Amygdala (tissue), 56 donors: ENCODE measurements at places on chromosomes 3 and 15.

DNA sequence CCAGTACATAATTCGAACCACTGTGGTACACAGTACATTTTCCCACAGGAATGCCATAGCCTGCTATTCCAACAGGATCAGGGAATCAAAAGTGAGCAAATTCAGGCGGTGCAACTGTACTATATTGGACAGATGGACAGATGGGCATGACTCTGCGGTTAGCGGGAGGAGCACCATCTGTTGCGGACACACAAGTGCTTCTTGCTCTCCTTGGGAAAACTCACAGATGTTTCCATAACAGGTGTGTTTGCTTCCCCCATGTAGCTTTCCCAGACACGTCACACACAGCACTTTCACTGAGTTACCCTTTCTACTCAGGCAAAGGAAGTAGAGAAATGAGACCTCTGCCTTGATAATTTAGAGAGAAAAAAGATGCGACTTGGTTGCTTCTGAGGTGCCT, 325.1 kb upstream of the THBS1 start:
- no peak for DNase-seq

DNA sequence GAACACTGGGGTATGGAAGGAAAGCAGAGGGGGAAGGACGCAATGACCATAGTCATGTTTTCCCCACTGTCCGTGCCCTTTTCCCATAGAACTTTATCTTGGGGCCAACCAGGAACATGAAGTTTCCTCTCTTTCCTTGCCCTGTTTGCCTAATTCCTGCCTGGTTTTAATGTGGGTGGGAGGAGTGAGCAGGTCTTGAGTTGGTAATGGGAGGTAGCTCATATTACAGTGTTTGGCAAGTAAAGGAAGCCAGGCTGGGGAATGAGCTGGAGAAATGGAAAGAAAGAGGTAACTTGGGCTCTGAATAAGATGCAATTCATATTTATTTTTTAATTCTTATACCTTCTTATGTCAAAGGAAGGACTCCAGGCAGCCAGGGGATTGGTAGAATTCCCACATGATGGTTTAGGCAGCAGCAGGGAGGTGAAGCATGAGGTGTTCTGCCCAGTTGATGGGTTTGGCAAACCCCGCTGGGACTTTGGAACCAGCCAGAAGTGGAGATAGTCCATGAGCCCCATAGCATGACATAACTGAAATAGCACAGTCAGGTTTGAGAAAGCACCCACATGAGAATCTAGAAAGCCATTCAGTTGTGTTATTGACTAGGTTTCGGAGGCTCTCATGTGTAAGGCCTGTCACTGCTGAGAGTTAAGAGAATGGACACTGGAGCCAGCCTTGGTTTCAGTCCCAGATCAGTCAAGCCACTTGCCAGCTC, 60.0 kb downstream of the CCK start:
- no peak for DNase-seq

DNA sequence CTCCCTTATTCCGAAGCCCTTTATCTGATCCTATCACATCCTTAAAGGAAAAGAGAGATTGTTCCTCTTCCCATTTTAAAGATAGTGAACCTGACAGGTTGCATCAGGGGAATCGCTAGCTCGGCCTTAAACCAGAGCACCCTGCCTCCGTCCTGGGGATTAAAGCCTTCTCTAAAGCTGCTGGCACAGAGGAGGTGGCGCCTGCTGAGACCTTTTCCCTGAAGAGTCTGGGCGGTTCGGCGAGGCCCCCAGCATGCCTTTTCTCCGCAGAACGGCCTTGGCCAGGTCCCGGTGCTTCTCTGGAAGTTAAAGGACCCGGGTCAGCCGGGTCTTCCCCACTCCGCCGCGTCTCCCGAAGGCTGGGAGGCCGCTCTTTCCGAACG, 593 bp downstream of the FAM219B start:
- no peak for DNase-seq

DNA sequence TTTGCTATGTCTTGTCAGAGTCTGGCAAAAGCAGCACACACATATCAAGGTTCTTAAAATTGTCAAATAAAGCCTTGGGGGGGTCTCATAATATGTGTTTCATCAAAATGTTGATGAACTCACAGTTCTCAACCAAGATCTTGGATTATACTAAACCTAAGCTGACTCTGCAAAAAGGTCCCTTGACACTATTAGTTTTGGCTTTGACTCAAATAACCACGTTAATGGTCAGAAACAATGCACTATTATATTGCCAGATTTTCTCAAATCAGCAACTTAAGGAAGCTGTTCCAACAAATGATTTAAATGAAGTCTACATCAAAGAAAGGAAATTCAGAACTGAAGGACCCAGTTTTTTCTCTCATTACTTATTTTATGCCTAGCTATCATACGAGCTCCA, 1063.9 kb downstream of the ROBO1 start:
- no peak for DNase-seq

GRCh38 chr3:113129168-113129567, 82.2 kb upstream of the BOC start:
- DNase-seq = no peak

GRCh38 chr3:30632065-30632464, 25.7 kb downstream of the TGFBR2 start:
- no peak for DNase-seq

GRCh38 chr3:14199641-14200040, 21.0 kb downstream of the LSM3 start:
- DNase-seq = no peak

GRCh38 chr3:160472344-160472743, 22.8 kb upstream of the TRIM59 start:
- DNase-seq = no peak

DNA sequence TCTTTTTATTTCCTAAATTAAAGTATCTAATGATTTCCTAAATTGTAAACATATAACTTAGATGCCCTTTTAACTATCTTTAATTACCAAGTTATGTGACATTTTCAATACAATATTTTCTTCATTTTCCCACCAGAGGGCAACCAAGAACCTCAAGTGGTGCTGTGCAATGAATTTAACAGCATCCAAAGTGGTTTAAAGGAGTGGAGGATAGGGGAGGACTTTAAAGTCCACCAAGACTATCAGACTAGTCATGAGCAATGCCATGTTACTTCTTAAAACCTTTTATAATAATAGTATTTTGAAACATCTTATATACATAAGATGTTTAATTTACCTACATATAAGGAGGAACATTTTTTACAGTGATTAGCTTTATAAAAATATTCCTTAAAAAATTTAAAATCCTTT, 74.4 kb downstream of the DLG1 start:
- DNase-seq = no peak

GRCh38 chr3:46187876-46188275, 20.2 kb downstream of the CCR1 start:
- no peak for DNase-seq

DNA sequence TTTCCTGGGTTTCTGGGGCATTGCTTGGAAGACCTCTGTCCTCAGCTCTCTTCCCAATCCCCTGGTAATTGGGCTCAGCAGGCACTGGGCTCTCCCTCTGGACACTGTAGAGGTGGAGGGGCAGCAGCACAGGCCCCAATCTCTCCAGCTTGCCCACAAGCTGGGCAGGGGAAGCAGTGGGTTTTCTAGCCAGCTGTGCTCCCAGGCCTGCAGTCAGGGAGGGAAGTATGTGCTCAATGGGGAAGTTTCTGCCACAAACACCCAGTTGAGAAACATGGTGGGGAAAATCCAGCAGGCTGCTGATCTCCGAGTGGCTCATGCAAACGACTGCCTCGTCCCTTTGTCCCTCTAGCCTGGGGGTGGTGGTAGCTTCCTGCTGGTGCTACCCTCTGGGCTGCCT, 12.8 kb upstream of the RFT1 start:
- no peak for DNase-seq

GRCh38 chr3:98811048-98811447, 47.9 kb downstream of the ST3GAL6 start:
- DNase-seq = no peak

- no peak for DNase-seq
Measured at GRCh38 chr3:10517627-10518026, 12.2 kb upstream of the ATP2B2 start.

DNA sequence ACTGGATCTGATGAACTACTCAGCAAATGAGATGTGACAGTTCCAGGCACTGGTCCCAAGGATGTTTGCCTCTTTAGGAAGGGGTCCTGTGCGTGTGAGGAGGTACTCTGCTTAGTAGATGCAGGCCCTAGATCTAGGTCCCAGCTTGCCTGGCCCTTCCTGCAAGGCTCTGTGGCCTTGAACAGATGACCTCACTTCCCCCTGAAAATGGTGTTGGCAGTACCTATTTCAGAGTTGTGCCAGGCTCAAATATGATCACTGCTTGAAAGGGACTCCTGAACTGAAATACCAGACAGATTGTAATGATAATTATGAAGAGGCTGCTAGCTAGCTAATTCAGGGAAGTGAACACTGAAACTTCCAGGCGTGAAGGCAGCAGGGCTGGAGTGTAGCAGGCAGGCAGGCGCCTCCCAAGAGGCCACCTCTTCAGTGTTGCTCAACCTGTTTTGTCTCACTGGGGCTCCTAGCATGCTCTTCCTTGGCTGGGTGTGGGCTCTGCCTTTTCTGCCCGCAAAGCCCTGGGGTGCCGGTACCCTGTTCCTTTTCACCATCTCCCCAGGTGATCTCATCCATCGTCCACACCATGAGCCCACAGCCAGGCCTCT, 24.1 kb upstream of the CPNE9 start:
- no peak for DNase-seq

GRCh38 chr3:86740751-86741150, 250.2 kb downstream of the VGLL3 start:
- no peak for DNase-seq

GRCh38 chr3:66265649-66266048, 44.8 kb downstream of the SLC25A26 start:
- DNase-seq = no peak

GRCh38 chr3:31562525-31562924, 29.8 kb downstream of the STT3B start:
- DNase-seq = no peak

DNA sequence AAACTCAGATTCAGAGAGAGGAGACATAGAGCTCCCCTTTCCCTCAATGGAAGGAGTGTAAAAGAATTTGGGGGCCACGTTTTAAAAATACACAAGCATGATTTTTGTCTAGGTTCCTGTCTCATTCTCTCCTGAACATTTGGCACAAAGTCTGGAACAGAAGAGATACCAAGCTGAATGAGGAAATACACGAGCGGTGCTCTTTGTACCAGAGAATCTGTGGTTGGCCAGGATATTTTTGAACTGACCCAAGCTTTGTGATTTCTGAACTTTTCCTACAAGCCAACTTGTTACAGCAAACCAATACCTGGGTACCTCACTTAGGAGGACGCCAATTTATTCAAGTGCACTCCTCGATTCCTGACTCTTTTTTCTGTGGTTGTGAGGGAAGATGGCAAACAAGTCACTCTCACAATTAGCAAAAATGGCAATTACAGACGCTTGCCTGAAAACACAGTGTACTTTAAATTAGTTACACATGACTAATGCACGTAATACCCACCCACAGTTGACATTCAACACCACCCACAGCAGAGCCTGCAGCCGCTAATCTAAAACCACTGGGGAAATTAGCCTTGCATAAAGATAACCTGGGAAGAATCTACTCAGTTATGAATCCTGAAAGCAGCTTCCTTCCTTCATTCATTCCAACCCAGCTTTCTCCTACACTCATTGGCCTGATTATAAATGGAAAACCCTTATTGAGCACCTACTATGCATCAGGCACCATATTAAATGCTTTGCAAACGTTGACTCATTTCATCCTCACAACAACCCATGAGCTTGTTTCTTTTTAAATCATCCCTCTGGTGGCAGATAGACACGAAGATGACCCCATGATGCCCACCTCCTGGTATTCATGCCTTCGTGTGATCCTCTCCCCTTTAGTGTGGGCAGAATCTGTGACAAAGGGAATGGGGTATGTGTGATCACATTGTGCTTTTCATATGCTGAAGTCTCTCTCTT, 293.5 kb downstream of the KBTBD8 start:
- no peak for DNase-seq

DNA sequence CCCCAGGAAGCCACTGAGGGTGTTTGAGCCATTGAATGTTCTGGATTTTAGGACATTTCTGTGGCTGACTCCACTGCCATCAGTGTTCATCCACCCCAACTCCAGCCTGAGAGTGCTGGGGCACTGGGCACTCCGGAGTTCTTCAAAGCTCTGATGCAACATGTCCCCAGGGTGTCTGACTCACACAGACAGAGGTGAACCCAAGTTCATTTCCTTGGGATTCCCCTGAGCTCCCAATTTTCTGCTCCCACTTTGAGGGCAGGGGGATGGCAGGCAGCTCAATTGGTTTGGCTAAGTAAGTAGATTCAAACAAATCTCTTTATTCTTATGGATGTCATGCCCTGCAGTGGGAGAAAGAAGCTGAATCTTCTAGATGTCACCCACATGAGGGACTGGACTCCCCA, 2.2 kb downstream of the STRA6 start:
- DNase-seq = no peak

- no peak for DNase-seq
Measured at GRCh38 chr3:197753263-197753662, 3.6 kb downstream of the FYTTD1 start.

- DNase-seq = no peak
Measured at GRCh38 chr3:124409650-124410275, 320.5 kb upstream of the UMPS start.

DNA sequence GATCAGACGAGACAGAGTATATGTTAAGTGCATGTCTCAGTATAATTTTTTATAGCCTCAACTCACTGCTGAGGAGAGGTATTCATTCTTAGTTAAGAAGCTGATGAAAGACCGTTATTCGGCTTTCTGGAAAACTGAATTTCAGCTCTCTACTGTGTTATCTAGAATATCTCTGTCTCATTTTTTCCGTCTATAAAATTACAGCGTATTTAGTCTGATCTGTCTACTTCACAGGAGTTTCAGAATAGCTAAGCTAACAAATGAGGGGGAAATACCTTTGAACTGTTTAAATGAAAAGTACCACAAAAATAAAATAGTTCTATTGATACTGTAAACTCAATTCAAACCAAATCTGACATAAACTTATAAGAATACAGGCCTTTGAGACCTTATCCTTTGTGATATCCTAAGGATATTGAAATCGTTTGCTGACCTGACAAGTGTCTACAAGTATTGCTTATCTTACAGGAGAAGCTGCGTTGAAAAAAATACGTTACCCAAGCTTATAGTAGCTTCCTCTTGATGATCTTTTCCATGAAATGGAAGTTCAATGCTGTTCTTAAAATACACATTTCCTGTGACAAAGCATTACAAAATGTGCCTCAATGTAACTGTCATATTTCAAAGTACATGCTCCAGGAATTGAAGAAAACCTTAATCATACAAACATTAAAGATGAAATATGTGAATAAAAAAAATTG, 104.6 kb downstream of the IL1RAP start:
- no peak for DNase-seq

GRCh38 chr15:84970843-84971242, 10.8 kb upstream of the PDE8A start:
- DNase-seq = no peak

DNA sequence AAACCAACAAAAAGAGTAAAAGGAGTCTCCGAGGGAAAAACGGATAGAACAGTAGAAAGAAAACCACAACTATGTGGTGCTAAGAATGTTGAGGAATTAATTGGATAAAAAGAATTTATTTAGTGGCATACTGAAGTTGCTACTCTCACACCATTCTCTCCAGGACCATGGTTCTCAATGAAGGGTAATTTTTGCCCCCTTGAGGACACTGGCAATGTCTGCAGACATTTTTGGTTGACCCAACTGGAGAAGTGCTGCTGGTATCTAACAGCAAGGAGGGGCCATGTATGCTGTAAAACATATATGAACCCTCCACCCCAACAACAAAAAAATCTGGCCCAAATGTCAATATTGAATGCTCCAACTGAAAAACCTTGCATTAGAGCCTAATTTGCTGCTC, 85.9 kb upstream of the CSPG5 start:
- DNase-seq = no peak

GRCh38 chr15:73049564-73050215, 2.6 kb upstream of the NEO1 start:
- DNase-seq = no peak
